Natural killer cell treated with Interleukin-12 subunit alpha and Interleukin-12 subunit beta and Interleukin-15 and Interleukin-18, amount 100 ng/mL, for 72 hours (primary cell): ENCODE measurements at places on chromosomes 12 and 14.

DNA sequence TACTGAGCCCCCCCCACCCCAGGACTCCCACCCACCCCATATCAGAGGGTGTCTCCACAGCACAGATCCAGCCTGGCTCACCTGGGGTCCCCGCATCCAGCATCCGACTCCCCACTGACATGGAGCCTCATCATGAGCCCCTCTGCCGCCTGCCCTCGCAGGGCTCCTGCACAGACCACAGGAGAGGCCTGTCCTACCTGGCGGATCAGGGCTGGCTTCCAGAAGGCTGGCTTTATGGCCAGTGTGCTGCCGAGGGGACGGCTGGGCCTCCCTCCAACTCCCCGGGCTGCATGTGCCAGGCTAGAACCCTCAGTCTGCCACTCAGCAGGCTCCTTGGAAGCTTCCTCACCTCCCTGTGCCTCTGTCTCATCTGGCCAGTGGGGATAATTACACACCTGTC is 119.0 kb downstream of the RFLNA start:
- no peak for DNase-seq

- DNase-seq, result no peak
Observed at GRCh38 chr12:28086521-28087155, 103.6 kb upstream of the CCDC91 start.

DNA sequence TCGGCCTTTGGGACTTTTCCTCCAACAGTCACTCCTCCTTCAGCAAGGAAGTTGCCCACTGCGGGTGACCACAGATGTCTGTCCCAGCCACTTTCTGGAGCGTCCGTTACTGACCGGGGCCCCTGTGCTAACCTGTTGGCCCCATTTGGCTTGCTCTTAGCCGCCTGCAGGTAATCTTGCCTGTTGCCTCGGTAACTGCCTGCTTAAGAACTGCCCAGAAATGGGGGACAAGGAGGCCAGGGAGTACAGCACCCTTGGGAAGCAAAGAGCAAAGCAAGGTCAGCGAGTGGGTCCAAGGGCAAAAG is 338.8 kb upstream of the SFSWAP start:
- DNase-seq, result no peak

GRCh38 chr12:101782273-101782731 is 43.0 kb upstream of the SYCP3 start:
- DNase-seq, result no peak

DNA sequence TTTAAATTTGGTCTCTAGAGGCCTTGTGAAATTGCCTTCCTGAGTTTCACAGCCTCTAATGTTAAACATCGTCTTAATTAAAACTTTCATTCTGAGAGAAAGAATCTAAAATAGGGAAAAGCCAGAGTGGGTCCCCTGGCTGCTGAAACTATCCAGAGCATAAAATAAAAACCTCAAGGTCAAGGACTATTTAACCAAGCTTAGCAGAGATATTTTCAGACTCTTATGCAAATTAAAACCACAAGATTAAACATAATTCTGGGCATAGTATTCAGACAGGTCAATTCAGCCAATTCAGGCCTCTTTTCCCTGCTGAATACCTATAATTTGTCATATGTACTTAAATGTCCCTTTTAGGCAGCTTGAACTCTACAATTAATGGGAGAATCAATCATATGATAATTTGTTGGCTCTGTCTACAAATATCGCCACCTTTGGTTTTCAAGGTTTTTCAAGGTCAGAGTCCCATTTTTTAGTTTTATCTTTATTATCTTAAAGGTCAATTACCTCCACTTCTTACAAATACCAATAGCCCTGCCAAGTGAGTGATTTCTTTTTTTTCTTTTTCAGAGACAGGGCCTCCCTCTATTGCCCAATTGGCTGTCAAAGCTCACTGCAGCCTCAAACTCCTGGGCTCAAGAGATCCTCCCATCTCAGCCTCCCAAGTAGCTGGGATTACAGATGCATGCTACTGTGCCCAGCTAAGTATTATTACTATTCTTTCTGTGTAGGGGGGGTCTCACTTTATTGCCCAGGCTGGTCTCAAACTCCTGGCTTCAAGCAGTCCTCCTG is 257.1 kb downstream of the PHLDA1 start:
- no peak for DNase-seq

- DNase-seq, result no peak
Observed at GRCh38 chr14:69005432-69006148, 26.5 kb upstream of the ACTN1 start.

DNA sequence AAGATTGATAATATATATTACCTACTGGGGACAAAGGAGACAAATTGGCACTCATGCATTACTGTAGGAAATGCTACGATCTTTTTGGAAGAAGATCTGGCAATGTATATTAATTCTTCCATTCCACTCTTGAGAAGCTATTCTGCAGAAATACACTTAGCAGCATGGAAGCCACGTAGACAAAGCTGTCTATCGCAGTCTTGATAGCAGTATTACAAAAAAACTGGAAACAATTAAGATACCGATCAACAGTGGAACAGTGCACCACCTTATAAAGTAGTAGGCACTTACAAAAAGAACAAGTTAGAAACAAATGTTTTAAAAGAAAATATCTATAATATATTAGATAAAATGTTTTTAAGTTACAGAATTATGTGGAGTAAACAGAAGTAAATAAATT is 87.2 kb downstream of the ABCD2 start:
- DNase-seq, result no peak

GRCh38 chr12:116358893-116359761 is 81.6 kb upstream of the MED13L start:
- peak; percentile 86 for DNase-seq

GRCh38 chr12:114799574-114800487 is 115.9 kb upstream of the TBX3 start:
- no peak for DNase-seq

GRCh38 chr12:96225994-96226399 is 31.8 kb downstream of the ELK3 start:
- no peak for DNase-seq

GRCh38 chr12:91931111-91931510 is 214.5 kb downstream of the BTG1 start:
- DNase-seq, result no peak

DNA sequence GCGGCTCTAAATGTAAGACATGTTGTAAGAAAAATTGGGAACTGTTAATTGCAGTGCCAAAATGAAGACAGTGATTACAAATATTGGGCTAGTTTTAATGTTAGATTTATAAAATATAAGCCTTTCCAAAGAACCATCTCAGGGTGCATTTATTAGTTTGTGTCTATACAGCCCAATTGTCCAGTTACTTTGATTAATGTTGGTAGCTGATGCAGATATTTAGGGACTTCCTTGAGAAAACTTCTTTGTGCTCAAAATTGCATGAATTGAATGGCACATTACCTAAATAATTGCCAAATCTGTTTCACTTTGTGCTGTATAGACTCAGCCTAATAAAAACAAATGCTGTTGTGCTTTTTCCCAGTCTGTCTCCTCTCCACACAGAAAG is 83.7 kb downstream of the DAD1 start:
- DNase-seq, result no peak

DNA sequence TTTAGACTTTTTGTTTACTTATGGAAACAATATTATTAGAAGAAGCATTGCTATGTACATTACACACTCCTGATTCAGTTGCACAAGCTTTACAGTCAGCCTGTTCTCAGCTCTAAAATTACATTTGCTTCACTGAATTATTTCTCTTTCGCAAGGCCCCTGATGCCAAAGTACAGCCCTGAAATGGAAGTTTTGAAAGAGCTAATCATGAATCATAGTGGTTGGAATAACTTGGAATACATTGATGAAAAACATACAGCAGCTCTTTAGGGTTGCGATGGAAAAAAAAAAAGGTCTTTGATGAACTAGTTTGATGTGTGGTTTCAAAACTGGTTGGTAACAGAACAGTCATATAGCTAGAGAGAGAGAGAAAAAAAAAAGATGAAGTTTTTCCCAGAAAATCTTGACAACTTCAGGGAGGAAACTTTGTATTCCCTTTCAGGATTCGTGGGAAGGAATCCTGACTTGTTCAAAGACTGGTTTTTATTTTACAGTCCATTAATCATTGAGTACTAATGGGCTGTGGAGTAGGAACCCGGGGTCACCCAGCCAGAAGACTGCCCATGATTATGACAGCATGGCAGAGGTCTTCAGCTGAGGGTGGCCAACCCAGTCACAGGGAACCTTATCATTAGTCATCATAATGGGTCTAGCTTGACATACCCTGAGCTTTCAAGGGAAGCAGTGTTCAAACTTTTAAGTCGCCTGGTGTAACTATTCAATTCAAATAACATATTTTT is 460.1 kb downstream of the NAV3 start:
- DNase-seq, result no peak

GRCh38 chr12:68746572-68747180 is 700 bp downstream of the SLC35E3 start:
- peak; percentile 62 for DNase-seq

GRCh38 chr12:56271031-56271430 is 4.3 kb downstream of the COQ10A start:
- DNase-seq, result no peak

GRCh38 chr12:118206107-118206412 is 70.1 kb downstream of the PEBP1 start:
- no peak for DNase-seq

DNA sequence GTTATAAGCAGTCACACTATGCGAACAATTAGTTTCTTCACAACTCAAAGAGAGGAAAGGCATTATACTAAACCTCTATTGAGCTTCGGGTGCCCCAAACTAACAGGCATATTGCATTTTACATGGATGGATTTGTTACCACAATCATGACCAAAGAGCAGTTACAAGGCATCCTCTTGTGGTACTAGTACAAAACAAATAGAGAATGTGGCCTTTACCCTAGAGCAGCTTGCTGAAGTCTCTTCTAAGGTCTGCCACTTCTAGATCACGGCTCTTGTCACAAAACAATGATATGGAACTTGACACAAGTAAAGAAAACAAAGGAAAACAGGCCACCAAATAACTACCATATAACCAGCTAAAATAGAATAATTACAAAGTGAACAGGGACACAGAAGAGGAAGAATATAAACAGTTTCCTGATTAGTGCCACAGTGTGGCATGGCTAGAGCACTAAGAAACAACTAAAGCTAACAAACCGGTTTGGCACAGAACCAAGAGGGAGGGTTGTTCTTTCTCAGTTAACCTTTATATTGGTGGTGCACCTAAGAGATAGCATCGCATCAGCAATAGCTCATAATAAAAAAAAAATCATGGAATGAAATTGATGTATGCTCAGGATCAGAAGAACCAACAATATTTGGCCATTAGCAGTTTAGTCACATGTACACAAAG is 209.7 kb upstream of the ATP2B1 start:
- no peak for DNase-seq

GRCh38 chr14:93084866-93085857 is 30.6 kb downstream of the ITPK1 start:
- DNase-seq, result no peak

DNA sequence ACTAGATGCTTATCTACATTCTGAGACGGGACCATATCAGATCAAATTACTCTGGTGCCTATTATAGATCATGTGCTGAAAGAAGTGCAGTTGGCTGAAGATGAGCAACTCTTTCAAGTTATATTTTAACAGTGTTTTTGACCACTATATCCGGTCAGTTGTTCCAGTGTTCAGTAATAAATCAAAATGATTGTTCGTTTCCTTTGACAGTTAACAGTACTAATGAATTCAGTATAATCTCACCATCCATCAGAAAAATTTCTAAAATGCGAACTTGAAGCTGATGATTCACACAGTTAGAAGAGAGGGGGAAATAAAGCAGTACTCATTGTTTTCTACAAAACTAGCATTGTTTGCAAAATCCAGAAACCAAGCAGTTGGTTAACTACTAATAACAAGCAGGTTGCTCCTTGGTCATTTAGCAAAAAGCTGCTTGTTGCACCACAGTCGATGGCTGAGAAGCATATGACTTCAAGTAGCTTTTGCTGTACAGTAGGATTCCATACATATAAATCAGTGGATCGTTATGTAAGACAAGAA is 2.3 kb downstream of the RPS6KA5 start:
- DNase-seq, result no peak

GRCh38 chr14:44820230-44820964 is 141.3 kb downstream of the KLHL28 start:
- no peak for DNase-seq

GRCh38 chr12:81369175-81369574 is 291.3 kb downstream of the ACSS3 start:
- DNase-seq, result no peak

DNA sequence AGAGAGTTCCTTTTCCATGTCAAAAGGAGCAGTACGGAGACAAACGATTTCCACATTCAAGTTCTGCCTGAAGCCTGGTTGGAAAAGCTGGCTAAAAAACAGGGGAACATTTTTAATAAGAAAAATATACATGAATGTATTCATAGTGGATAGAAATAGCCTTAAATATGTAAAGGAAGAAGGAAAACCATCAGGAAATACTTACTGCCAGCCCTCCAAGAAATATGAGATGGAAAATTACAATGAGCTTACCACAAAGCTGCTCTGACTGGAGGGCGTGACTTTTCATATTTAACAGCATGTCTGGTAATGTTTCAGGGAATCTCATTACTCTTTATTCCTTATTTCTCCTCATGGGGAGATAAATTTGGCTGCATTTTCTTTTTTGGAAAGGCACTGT is 75.9 kb upstream of the ZDHHC17 start:
- no peak for DNase-seq

DNA sequence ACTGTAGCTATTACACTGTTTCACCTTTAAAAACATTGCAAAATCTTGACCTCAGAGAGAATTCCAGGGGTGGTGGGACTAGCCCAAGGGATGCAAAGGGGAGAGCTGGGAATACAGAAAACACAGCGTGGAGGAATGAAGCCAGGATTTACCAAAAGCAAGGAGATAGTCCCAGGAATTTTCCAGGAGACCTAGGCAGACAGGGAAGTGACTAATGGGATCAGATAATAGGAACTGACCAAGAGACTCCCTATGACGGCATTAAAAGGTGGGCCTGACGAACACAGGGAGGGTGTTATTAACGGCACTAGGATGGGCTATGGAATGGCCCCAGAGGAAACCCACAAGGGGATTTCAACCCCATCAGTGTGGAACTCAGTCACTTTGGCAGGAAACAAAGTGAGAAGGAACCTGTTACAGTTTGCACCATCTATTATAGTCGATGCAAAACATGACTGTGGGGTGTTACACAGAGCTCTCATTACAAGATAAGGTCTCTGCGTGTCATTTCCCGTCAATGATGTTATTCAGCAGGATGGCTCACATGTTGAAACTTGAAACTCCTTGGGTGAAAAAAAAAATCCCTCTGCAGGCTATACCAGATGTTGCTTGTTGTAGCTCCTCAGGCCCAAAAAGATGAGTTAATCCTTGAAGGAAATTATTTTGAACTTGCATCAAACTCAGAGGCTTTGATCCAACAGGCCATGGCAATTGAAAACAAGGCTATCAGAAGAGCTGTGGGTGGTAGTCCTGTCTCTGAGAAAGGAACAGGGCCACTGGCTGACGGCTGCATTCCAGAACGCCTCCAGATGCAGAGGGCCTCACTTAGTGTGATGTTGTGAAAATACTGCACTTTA is 58.7 kb downstream of the DRAM1 start:
- peak; percentile 68 for DNase-seq

- no peak for DNase-seq
Observed at GRCh38 chr12:19125325-19125724, 4.2 kb upstream of the PLEKHA5 start.

- DNase-seq, result no peak
Observed at GRCh38 chr12:66409195-66409871, 107.0 kb downstream of the HELB start.

GRCh38 chr12:53670971-53671370 is 4.9 kb downstream of the ATP5MC2 start:
- DNase-seq, result no peak
